ENCODE measurements at places on chromosomes 3 and 15. TPM values are rescaled to one million over a fixed set of nuclear protein-coding genes. Genes with fewer than 3 reads are reported as not detected.

GRCh38 chr3:114893361-114893760, 253.7 kb downstream of the ZBTB20 start:
- DNase-seq = no peak

Gene GDPGP1
- total RNA-seq = 5.7 TPM

GRCh38 chr3:8441969-8442559, 59.6 kb upstream of the LMCD1 start:
- peak; percentile 77 for DNase-seq

DNA sequence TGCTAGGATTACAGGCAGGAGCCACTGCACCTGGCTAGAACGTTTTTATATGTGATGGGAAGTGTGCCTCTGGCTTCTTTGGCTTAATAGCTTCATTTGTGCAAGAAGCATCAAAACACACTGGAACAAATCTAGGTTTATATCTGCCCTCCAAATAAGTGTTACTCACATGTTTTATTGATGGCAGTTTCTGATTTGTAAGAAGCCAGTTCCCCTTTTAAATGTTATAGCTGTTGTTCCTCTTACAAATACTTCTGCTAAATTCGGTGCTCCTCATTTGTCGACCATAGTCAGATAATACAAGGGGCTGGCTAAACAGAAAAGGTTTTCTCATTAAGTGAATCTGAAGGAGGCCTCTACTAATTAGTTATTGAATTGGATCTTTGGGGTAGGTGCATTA, 307.1 kb upstream of the SEMA6D start:
- no peak for DNase-seq

GRCh38 chr15:41567862-41568261, 8.8 kb downstream of the TYRO3 start:
- DNase-seq = no peak

All from A172 (cell line).